ENCODE measurements at places on chromosomes 1 and 21.

- DNase-seq = no peak
Observed at GRCh38 chr1:234748713-234749112, 138.7 kb upstream of the IRF2BP2 start.

DNA sequence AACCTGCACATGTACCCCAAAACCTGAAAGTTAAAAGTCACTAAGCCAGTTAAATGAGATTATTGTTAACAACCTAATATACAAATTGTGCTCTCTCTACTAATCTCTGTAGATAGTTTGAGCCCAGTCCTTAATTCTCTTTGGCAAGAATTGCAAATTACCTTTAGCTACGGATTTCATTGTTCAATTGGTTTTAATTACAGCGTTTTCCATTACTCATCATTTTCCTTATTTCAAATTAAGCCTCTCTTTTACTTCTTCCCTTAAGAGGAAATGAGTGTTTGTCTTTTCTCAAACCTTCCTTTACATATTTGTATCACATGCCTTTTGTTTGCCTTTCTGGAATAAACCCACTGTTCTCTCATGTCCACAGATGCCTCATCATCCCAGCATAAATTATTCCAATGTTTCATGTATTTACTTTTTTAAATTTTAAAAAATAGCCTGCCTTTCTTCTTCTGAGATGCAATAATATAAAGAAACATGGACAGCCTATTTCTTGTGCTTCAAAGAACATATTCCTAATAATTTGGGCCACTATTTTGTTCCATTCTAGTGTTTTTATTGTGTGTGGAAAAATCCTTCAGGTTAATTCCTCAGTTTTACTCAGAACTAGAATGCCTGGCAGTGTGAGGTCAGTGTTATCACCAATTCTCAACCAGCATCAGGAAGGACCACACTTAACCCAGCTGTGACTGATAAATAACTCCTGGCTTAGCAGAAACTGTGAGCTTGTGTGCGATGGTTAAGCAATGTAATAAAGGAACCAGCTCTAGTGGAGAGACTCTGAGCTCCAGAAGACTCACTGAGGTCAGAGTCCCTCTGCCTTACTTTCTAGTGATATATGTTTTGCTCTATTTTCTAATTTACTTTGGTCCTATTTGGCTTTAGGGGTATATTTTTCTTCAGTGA, 600.5 kb downstream of the LTN1 start:
- DNase-seq = no peak

GRCh38 chr21:20511216-20511880, 486.9 kb upstream of the NCAM2 start:
- no peak for DNase-seq

GRCh38 chr1:162018418-162018817, 5.3 kb downstream of the OLFML2B start:
- DNase-seq = no peak

DNA sequence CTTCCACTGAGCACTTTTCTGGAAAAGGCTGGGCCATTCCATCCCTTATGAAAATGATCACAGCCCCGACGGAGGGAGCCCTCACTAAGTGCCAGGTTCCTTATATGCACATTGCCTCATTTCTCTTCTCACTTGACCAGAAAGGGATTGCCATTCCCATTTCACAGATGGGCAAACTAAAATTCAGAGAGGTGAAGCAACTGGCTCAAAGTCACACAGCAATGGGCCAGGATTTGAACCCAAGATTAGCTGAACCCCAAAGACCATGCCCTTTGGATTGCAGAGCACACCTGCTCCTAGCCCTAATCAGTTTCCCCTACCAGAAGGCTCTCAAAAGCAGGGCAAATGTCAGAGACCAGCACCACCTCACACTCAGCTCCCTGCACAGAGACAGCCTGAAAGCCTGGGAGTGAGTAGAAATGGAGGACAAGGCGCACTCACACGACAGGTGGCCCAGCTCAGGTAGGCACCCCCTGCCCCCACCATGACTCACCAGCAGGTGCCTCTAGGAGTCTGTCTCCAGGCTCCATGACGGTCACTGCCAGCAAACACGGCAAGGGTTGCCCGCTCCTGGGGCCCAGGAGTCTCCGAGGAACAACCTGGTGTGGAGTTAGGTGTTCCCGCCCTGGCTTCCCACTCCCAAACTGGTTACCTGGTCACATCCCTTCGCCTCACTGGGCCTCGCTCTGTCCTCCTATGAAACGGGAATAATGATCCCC, 21.7 kb downstream of the SDC3 start:
- DNase-seq = no peak

GRCh38 chr21:44867464-44867863, 6.0 kb downstream of the PTTG1IP start:
- DNase-seq = no peak

GRCh38 chr1:244011271-244011670, 39.8 kb upstream of the ZBTB18 start:
- no peak for DNase-seq

DNA sequence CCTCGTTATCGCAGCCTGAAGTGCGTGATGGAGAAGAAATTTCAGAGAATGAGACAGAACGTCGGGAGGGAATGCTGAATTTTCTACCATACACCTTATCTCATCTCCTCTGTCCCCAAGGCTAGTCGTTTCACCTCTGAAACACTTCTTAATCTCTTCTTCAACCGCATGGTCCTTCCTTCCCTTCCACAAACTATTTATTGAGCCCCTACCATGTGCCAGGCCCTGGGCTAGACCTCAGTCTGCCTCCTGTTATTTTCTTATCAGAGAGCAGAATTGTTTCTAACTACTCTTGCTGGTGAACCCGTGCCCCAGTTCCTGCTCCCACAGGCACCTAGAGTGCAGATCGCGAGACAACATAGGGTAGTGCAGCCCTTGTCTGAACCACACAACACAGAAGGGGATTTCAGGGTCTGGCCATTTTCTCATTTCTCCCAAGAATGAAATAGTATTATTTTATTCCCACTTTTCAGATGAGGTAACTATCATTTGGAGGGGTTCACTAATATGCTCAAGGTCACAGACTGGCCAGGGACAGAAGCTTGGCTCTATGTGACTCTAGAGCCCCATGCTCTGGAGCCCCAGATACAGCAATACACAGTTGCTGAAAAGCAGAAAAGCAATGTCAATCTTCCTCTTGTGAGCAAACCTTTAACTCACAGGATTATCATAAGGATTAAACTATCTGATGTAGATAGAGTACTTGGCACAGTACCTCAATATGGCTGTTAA, 598 bp upstream of the ADIPOR1 start:
- no peak for DNase-seq

DNA sequence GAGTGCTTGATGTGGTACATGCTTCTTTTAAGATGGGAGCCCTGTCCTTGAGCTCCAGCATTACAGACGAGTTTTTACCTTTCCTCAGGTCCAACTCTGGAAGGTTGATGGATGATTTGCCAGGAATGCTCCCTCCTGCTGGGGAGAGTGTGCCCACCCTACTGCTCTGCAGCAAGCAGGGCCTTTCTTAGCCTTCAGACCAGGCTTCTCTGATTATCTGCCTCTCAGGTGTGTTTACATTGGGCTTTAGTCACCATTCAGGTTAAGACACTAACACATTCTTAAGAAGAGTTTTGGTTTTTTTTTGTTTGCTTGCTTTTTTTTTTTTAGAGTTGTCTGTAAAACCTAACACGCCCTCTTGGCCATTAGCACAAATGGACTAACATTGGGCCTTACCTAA, 301.8 kb downstream of the KCNT2 start:
- DNase-seq = no peak

- DNase-seq = no peak
Observed at GRCh38 chr1:87329526-87330056, 911 bp downstream of the LMO4 start.

DNA sequence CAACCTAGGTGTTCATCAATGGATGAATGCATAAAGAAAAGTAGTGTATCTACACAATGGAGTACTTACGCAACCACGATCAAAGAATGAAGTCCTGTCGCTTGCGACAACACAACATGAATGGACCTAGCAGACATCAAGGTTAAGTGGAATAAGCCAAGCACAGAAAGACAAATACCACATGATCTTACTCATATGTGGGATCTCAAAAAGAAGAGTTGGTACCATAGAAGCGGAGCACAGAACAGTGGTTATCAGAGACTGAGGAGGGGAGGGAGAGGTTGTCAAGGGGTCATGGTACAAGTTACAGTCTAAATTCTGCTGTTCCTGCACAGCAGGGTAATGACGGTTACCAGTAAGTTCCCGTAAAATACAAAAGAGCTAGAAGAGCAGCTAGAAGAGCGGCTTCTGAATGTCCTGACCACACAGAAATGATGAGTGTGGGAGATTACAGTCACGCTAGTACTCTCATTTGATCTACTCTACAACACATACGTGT, 36.7 kb downstream of the NPHP4 start:
- DNase-seq = no peak

- DNase-seq = no peak
Observed at GRCh38 chr1:1264026-1264425, 9.6 kb downstream of the UBE2J2 start.

GRCh38 chr1:174998569-174999215, 1.1 kb upstream of the CACYBP start:
- DNase-seq = no peak

DNA sequence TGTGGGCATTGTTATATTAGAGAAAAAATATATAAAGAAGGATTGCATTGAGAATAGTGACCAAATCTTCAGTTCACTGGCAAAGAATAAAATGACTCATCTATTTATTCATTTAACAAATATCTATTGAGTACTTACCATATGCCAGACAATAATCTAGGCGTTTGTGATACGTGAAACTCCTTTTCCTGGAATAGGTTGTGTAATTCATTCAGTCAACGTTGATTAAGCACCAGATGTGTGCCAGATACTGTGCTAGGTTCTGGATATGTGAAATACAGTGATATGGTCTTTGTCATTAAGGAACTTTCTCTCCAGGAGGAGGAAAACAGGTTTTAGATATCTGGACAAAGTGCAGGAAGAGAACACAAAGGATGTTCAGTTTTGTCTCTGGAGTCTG, 344.5 kb downstream of the RWDD3 start:
- no peak for DNase-seq

DNA sequence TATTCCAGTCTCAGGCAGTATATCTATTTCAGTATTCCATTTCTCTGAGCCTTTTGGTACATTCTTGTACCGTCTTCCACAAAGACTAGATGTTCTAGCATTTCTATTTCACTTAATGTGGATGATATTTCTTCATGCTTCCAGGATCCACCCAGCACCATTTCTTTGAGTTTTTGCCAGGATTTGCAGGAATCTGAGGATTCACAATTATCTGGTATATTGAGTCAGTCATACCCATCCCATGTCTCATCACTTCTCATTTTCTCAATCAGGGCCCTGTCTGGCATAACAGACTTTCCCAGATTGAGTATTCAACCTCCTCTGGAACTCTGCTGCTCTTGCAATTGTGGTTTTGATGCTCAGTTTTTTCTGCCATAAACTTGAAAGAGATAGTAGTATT, 20.9 kb upstream of the COL11A1 start:
- no peak for DNase-seq

GRCh38 chr1:223859058-223859457, 13.3 kb upstream of the TP53BP2 start:
- DNase-seq = no peak

GRCh38 chr1:57013522-57013921, 47.7 kb upstream of the C8B start:
- no peak for DNase-seq

DNA sequence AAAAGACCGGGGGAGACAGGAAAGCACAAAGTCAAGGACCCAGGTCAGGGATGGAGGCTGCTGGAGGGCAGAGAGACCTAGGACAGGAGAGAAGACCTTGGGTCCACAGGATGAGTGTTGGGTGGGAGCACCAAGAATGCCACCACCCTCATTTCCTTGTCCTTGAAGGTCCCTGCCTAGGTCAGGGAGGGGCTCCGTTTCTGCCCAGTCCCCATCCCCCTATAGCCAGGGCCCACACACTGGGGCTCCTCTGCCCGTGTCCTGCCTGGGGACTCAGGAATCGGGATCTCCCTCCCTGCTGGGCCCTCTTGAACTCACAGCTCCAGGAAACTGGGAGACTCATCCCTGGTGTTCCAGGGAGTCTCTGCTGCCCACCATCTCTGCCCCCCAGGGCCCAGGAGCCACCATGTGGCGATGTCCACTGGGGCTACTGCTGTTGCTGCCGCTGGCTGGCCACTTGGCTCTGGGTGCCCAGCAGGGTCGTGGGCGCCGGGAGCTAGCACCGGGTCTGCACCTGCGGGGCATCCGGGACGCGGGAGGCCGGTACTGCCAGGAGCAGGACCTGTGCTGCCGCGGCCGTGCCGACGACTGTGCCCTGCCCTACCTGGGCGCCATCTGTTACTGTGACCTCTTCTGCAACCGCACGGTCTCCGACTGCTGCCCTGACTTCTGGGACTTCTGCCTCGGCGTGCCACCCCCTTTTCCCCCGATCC, 584 bp downstream of the TINAGL1 start:
- DNase-seq = no peak

GRCh38 chr1:97903626-97904025, 17.2 kb downstream of the DPYD start:
- no peak for DNase-seq

GRCh38 chr1:214215583-214215982, 65.4 kb upstream of the SMYD2 start:
- no peak for DNase-seq

GRCh38 chr1:9384751-9385245, 92.1 kb downstream of the SPSB1 start:
- no peak for DNase-seq

DNA sequence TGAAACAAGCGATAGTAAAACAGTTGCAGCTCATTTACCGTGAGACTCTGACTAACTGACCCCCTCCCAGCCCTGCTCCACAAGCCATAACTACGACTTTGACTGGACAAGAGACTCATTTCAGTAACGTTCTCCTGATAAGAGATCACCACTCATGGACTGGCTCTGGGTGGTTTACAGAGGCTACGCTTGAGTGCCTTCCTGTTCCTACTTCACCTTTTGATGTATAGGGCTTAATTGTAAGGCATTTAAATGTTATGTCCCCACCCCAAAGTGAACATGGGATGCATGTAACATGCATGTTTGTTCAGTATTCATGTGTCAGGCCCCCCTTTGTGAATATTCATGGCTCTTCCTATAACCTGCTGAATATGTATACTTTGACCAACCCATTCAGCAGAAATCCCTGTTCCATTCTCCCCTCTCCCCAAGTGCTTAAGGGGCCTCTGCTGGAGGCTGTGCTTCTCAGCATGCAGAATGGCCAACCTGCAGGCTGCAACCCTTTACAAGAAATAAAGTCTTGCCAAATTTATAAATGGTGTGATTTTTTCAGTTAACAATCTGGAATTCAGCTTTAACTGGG, 50.7 kb upstream of the SPOCD1 start:
- no peak for DNase-seq

DNA sequence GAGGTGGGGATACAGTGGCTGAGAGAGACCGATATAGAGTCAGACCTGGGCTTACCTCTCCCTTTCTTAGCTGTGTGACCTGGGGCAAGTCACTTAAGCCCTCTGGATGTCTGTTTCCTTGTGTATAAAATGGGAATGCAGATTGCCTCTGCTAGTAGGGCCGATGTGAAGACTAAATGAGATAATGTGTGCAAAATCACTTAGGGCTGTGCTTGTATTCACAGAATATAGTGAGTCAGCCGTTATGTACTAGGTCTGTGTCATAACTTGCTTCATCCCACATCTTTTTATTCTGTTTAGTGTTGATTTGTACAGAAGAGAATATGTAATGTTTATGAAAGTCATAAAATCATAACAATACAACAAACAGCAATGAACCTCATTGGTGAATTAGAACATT, 56.0 kb downstream of the PTPRU start:
- DNase-seq = no peak

Data from activated CD4-positive, CD25-positive, alpha-beta regulatory T cell treated with anti-CD3 and anti-CD28 coated beads, Interleukin-2, amount 50 U/mL, for 72 hours (primary cell).